ENCODE measurements at places on chromosomes 4 and X.

DNA sequence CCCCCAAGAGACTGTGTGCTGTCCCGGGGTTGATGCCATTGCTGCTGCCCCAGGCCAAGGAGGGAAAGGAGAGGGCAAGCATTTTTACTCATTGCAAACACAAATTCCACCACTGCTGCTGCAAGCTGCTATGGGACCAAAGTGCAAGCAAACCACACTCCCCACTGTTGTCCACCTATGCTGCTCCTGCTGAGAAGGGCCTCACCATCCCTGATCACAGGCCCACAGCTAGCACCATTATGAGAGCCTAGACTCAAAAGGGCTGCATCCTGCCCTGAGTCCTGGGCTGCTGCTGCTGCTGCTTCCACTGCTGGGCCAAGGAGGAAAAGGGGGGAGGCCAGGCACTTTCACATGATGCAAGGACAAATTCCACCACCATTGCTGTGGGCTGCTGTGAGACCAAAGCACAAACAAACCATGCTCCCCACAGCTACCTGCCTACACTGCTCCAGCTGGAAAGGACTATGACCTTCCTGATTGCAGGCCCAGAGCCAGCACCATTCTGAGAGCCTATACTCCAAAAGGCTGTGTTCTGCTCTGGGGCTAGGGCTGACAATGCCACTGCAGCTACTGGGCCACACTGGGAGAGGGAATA lies 218.2 kb upstream of the ZCCHC13 start:
- DNase-seq, result no peak

DNA sequence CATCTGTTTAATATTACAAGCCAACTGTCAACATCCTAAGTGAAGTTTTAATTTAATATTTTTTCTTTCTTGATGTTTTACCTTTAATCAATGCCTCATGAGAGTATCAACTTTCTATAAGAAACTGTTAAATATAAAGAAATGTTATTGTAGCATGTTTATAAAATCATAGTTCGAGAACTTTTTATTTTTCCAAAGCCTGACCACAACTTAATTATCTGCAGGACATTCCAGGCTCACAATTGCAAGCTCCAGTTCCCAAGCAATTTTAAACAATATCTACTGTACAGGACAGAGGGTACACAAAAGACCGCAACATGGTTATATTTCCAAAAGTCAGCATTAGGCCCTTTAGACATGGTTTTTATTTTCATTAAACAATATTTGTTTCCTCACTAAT lies 20.1 kb downstream of the STX18 start:
- no peak for DNase-seq

DNA sequence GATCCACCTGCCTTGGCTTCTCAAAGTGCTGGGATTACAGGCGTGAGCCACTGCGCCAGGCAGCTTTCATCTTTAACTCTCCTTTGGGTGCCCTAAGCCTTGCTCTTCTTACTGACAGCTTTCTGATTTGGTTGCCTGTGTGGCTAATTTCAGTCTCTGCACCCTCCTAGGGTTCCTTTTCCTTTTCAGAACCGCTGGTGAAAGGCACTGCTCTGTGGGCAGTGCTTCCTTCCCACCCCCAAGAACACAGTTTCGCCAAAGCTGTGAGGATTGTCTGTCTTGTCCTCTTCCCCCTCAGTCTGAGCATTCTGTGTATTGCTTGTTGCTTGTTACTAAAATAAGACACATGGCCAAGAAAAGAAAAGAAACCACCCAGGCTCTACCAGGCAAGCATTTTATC lies 101.4 kb upstream of the FRMPD3 start:
- no peak for DNase-seq

- DNase-seq, result no peak
Measured at GRCh38 chr4:174041555-174042105, 241.8 kb downstream of the FBXO8 start.

GRCh38 chrX:28586286-28586685 lies 960 bp upstream of the IL1RAPL1 start:
- DNase-seq, result no peak

DNA sequence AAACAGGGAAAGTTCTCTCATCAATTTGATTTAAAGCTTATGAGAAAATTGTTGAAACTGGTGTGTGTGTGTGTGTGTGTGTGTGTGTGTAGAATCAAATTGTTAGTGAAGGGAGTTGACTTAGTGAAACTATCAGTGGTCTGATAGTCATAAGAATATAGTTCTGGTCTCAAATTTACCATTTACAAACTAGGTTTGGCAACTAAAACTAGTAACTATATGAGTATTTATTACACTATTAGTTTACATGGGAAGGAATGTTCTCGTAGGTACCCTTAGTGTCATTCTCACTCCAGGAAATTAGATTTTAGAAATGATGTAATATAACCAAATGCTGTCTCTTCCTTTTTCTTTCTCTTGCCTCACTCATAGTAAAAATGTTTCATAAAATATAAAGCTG lies 11.9 kb downstream of the SULT1E1 start:
- DNase-seq, result no peak

GRCh38 chr4:23680671-23681518 lies 209.0 kb downstream of the PPARGC1A start:
- DNase-seq, result no peak

GRCh38 chr4:151199319-151200190 lies 77.4 kb upstream of the PRSS48 start:
- DNase-seq, result no peak

- DNase-seq, result no peak
Measured at GRCh38 chr4:52617336-52618020, 41.6 kb downstream of the USP46 start.

- no peak for DNase-seq
Measured at GRCh38 chr4:128768373-128768996, 41.0 kb upstream of the JADE1 start.

GRCh38 chr4:168076989-168077725 lies 15.2 kb upstream of the ANXA10 start:
- DNase-seq, result peak; percentile 22

- no peak for DNase-seq
Measured at GRCh38 chr4:75745161-75745560, 20.8 kb downstream of the USO1 start.
